ENCODE measurements at places on chromosomes 2 and 18. TPM values are rescaled to one million over a fixed set of nuclear protein-coding genes. Genes with fewer than 3 reads are reported as not detected.

DNA sequence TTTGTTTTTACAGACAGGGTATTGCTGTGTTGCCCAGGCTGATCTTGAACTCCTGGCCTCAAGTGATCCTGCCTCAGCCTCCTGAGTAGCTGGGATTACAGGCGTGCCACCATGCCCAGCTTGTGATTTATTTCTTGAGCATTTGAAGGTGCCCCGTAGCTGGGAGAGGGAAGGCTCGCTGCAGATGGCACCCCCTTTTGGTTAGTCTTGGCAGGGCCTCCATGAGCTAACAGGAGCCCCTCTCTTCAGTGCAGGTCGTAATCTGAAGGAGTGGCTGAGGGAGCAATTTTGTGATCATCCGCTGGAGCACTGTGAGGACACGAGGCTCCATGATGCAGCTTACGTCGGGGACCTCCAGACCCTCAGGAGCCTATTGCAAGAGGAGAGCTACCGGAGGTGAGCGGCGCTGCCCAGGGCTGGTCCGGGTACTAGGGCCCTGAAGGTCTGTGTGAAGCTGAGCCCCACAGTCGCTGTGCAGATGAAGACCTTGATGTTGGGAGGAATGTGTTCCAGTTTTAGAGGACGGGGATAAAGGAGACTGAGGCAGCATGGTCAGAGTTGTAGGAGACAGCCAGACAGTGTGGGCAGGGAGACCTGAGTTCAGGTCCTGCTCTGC lies 6.7 kb downstream of the ASB1 start:
- no peak for DNase-seq

DNA sequence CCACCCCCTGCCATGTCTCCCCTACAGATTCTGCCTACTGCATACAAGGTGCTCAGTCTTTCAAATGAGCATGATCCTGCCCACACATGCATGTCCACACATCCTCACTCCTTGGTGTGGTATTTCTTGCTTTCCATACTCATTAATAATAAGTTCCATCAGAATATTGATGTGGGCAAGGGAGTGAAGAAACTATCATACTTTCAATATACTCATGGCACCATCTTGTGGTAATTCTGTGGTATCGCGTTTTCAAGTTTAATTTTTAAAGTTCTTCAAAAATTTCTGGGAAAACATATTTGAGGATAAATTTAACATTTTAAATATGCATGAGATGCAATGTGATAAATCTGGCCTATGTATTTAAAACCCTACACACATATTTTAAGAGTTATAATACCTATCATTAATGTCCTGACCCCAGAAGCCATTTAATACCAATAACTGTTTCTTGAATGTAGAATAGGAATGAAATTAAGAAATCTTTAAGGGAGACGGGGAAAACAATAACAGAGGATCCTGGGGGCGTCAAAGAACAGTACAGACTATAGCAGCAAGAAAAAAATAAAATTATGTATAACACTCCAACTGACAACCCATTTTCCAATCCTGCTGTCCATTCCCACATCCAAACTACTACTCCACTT lies 110.1 kb downstream of the ZNF385B start:
- DNase-seq = no peak

DNA sequence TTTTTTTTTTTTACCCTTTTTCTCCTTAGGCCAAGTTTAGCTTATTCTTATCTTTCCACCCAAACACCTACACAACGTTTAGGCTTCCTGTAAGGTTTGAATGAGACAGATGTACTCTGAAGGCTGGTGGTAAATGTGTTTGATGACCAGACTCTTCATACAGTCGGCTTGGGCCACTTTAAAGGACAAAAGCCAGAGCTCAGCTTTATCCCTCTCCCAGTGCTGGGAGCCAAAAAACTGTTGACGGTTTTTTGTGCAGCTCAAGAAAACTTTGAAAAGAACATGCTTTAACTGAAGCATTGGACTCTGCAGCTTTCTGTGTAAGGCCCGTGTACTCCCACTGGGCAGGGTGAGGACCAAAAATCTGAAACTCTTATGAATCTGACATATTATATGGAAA lies 15.4 kb downstream of the CD8A start:
- DNase-seq = no peak

GRCh38 chr2:9258953-9259399 lies 52.4 kb downstream of the ASAP2 start:
- DNase-seq = no peak

RPE gene
- total RNA-seq = 39.8 TPM

Measured in left colon (tissue), 2 donors.